GM04503 (cell line): ENCODE measurements at places on chromosomes 2 and 18.

DNA sequence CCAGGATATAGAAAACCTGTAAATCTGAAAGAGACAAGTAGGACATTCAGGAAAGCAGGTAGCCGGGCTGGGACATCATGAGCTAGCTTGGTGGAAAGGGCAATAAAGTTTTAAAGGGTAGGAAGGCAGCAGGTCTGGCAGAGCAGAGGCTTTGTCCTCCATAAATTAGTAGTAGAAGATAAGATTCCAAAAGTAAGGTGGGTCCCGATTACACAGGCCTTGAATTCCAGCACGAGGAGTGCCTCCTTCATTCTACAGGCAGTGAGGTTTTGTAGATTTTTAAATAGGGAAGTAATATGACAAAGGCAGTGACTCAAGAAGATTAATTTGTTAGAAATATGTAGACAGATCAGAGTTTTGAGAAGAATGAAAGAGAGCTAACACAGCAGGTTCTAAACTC lies 160.7 kb downstream of the DTNB start:
- no peak for DNase-seq

- no peak for DNase-seq
Measured at GRCh38 chr2:54831480-54831879, 108.0 kb downstream of the EML6 start.

DNA sequence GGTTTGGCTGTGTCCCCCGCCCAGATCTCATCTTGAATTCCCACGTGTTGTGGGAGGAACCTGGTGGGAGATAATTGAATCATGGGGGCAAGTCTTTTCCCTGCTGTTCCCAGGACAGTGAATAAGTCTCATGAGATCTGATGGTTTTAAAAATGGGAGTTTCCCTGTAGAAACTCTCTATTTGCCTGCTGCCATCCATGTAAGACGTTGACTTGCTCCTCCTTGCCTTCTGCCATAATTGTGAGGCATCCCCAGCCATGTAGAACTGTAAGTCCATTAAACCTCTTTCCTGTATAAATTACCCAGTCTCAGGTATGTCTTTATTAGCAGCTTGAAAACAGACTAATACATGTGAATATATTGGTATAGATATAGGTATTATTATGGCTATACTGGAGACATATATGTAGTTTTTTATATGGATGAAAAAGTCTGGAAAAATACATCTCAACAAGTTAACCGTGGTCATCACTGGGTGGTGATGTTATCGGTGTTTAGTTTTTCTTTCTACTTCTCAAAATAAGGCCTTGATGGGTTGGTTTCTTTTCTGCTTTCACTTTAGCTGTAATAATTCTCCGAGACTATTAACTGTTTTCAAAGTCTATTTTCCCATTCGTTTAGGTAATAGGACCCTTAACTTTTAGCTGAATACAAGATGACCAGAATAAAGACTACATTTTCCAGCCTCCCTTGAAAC lies 39.1 kb upstream of the NCOA1 start:
- no peak for DNase-seq

- DNase-seq: no peak
Measured at GRCh38 chr2:236321415-236321814, 57.2 kb upstream of the ASB18 start.

DNA sequence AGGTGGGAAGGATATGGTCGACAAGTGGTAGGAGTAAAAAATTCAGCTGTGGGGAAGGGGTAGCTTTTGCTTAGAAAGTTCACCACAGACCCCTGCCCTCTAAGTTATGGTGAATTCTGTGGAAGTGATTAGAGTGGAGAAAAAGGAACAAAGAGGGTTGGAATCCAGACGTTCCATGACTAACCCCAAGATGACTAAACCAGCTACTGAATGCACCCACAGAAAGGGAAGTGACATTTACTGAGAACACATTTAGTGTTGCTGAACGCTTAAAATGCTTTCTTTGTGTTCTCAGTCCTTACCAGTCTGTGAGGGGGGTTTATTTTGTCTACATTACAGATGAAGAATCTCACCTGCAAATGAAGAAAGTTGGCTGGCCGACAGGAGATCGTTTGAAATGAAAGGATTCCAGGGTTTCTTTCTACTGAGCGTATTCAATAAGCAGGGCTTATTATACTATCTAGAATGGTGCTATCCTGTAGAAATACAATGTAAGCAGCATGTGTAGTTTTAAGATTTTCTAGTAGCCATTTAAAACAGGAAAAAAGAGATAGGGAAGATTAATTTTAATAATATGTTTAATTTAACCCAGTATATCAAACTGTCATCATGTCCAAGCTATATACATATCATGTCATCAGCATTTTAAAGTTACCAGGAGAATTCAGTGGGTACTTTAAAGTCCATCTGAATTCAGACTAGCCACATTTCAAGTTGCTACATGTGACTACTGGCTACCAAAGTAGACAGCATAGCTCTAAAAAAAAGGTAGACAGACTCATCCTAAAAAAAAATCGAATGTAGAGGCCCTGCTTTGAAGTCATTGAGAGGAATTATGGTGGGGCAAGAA lies 60.1 kb downstream of the LIMS1 start:
- peak; percentile 76 for DNase-seq
